ENCODE measurements at places on chromosomes 11 and 22.

DNA sequence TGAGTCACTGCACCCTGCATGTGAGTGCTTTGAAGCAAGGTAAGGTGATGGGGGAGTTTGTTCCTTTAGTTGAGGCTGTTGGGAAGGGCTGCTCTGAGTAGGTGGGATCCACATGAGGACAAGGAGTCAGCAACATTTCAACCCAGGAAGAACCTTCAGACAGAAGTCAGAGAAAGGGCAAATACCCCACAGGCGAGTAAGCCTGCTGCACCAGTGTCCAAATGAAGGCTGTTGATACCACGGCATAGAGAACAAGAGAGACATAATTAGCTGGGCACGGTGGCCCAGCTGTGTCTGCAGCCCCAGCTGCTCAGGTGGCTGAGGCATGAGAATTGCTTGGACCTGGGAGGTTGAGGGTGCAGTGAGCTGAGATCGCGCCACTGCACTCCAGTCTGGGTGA lies 54.3 kb upstream of the CLMP start:
- H3K36me3 ChIP-seq, result no peaks in the 10 kb centered on the region
- no peak overlapping the region for H3K27ac ChIP-seq
- H3K4me3 ChIP-seq, result no peak overlapping the region
- DNase-seq, result no peak

DNA sequence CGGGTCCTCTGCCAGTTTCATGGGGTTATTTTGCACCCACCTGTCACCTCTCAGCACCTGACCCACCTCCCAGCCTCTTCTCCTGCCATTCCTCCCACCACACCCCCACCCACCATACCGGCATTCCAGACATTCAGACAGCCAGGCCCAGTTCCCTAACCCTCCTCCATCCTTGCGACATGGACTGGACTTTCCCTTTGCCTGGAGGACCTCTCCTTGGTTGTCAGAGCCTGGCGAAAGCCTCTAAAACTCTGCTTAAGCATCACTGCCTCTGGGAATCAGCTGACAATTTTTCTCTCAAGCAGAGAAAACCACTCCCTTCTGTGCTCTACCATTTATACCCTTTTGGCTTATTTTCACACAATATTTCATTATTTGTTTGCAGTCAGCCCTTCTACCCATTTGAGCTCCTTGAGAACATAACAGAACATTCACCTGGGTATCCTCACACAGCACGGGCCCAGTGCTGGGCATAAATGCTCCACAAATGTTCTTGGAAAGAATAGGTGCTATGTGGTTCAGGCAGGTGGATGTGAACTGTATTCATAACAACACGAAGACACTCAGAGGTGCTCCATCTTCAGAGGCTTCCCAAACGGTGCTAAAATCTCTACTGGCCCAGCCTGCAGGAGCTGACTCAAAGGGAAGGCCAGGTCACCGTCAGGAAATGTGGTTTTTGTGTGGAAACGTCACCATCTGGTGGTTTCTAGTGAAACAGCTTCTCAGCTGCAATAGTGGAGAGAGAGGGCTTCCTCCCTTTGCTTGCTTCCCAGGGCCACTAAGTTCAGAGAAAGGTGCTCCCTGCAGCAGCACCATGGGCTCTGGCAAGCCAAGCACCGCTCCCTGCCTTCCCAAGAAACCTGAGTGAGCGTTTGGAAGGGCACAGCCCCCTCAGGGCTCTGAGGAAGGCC lies 10.4 kb downstream of the SPATA19 start:
- no peak overlapping the region for H3K27ac ChIP-seq
- H3K4me3 ChIP-seq, result no peak overlapping the region
- no peaks in the 10 kb centered on the region for H3K36me3 ChIP-seq
- peak; percentile 79 for DNase-seq
- H3K27me3 ChIP-seq, result no peaks in the 10 kb centered on the region

GRCh38 chr11:121890946-121891515 lies 225.0 kb downstream of the BLID start:
- H3K27ac ChIP-seq, result no peak overlapping the region
- peaks cover 5% of the 10 kb centered on the region for H3K27me3 ChIP-seq
- H3K4me1 ChIP-seq, result no peaks in the 10 kb centered on the region
- H3K4me3 ChIP-seq, result no peak overlapping the region
- no peak for DNase-seq

GRCh38 chr11:95154514-95154913 lies 64.9 kb downstream of the ENDOD1 start:
- DNase-seq, result peak; percentile 78
- H3K4me1 ChIP-seq, result peaks cover 41% of the 10 kb centered on the region

- no peak overlapping the region for H3K27ac ChIP-seq
- H3K36me3 ChIP-seq, result no peaks in the 10 kb centered on the region
- no peaks in the 10 kb centered on the region for H3K4me1 ChIP-seq
- DNase-seq, result no peak
- peaks cover 4% of the 10 kb centered on the region for H3K27me3 ChIP-seq
- no peak overlapping the region for H3K4me3 ChIP-seq
Measured at GRCh38 chr22:37371491-37371890, 55.8 kb downstream of the ELFN2 start.
